ENCODE measurements at places on chromosomes 7 and 10.

GRCh38 chr7:35593899-35594298, 101.0 kb downstream of the HERPUD2 start:
- no peak for DNase-seq

GRCh38 chr10:49307921-49308320, 9.0 kb downstream of the C10orf71 start:
- DNase-seq, result no peak

- no peak for DNase-seq
These were observed 31.4 kb downstream of the LRRC27 start for GRCh38 chr10:132363376-132363775.

DNA sequence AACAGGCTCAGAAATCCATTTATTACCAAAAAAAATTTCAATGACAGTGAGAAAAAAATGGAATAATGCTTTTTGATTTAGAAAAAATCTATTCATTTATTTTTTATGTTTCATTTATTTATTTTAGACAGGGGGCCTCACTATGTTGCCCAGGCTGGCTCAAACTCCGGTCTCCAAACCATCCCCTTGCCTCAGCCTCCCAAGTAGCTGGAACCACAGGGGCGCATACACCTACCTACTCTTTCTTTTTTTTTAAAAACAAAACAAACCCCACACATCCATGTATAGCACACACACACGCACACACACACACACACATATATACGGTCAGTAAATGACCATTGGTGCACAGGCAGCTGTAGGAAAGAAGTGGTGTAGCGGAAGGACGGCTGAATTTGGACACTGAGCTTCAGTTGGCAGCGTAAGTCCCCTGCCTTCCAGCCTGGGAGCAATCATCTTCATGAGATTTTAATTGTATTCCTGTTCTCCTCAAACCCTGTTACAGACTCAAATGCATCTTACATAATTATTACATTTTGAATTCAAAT, 28.8 kb downstream of the ARL4A start:
- DNase-seq, result no peak

DNA sequence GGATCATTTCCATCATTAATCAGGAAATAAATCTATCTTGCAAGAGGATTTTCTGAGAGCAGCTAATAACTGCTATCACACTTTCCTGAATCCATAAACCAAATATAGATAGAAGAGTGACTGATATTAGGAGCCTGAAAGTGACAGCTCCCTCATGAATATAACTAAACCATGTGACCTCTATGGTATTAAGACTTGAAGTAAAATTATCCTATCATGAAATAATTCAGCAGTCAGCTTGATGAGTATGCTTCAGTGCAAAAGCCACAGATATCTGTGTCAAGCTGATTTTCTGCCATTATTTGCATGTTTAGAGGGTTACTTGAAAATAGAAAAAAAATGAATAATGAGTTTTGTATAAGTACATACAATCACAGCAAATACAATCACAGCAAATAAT, 80.1 kb upstream of the PPP1R3A start:
- DNase-seq, result no peak

- no peak for DNase-seq
These were observed 16.9 kb downstream of the MDFIC start for GRCh38 chr7:114938785-114939184.

DNA sequence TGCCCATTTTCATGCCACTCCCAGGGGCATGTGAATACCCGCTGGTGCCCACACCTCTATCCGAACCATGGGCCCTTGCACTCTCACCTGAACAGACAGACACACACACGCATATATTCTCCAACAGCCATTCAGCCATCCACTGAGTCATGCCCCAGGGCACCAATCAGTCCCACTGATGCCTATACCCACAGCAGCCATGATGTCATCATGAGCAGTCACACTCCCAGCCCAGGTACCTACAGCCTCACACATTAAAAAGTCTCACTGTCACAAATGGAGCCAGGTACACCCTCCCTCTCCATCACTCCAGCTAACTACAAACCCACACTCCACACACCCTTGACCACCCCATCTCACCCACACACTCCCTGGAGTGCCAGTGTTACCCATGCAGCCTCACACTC, 12.2 kb downstream of the VSIR start:
- no peak for DNase-seq

GRCh38 chr7:129069021-129069420, 14.1 kb upstream of the TNPO3 start:
- DNase-seq, result no peak

GRCh38 chr10:2813286-2813685, 254.1 kb upstream of the PFKP start:
- no peak for DNase-seq

GRCh38 chr10:71211053-71211452, 1.3 kb upstream of the UNC5B start:
- DNase-seq, result no peak

- DNase-seq, result peak; percentile 83
These were observed 1.2 kb upstream of the BLNK start for GRCh38 chr10:96272316-96273280.

- DNase-seq, result no peak
These were observed 189.0 kb downstream of the GALNT17 start for GRCh38 chr7:71320916-71321315.

DNA sequence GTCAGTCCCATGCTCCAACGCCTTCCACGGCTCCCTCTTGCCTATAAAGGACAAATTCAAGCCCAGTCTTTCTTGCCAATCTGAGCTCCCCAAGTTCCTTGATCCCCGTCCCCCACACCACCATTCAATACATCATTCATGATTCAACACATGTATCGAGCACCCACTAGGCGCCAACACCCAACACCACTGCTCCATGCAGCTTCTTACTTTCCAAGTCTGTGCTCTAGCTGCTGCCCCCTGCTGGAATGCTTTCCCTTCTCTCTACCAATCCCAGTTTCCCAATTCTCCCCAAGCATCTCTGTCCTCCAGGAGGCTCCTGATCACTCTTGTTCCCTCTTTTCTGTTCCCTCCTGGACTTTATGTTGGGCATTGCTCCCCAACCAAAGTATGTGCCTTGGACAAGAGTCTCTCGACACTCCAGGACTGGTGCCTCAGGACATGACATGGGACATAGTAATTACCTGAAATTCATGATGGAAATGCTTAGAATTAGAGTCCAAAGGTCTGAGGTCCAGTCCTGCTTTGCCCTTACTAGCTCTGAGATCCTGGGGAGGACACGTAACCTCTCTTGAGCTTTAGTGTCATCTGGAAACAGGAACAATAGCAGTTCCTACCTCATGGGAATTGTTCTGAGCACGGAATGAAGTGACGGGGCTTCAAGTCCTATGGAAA, 172.7 kb downstream of the NEURL1 start:
- no peak for DNase-seq

DNA sequence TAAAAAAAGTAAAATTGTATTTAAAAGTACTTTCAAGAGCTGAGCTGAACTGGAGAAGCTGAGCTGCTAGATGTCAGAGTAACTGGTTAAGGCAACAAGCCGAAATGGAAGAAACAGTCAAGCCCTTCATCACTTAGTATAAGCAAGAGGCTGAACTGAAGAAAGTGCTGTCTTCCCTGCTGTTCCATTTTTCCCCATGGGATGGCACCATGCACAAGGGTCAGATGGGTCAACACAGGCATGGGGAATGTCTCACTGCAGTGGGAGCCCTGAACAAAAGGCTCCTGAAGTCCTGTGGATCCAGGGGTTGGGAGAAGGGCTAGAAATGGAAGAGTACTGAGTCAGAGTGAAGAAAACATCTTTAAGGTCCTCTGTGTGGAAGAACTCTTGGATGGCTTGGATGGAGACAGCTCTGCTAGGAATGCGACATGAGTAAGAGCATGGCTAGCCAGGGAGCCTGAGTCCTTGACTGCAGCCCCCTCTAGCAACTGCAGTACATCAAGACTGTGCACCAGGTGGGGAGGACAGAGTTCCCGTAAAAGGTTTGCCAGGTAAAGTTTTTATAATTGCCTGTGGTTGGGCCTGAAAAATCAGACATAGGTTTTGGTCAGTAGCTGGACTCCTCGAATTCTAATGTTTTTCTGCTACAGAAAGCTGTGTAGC, 348.3 kb downstream of the GPR158 start:
- no peak for DNase-seq

DNA sequence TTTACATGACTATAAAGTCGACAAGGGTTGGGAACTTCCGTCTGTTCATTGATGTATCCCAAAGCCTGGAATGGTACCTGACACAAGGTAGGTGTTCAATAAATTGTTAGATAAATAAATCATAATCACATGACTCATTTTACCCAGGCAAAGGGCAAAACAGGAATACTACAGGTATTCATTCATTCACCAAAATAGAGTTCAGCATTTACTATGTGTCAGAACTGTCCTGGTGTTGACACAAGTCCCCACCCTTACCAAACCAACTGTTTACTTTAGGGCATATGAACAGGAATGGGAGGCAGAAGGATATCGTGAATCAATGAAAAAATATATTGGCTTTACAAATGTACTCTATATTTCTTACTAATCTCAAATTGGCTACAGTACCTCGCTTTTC, 666 bp upstream of the YAE1 start:
- DNase-seq, result no peak

GRCh38 chr10:23190872-23191763, 994 bp upstream of the PTF1A start:
- peak; percentile 37 for DNase-seq

DNA sequence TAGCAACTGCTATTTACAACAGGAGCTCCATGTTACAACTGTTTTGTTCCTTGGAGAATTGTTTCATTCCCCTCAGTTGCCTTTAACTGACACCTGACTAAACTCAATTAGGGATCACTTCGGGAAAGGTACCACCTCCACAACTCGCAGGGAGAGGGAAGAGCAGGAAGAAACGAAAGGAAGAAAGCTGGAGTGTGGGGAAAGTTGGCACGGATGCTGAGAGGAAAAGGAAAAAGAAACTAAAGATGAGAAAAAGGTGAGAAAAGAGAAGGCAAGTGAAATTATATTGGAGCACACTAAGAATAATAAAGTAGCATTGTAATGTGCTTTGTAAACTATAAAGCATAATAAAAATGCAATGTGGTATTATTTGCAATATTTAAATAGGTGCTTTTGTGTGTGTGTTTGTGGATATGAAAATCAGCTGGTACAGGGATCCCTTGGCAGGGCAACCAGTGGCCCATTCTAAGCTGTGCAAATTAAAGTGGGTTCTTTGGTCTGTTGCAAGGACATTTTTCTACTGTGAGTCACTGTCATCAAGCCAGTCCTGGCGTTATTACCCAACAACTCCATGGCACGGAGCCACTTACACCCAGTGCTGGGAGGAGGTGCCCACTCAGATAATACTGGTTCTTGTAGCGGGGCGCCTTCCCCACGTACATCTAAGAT, 45.9 kb downstream of the HIPK2 start:
- DNase-seq, result no peak

DNA sequence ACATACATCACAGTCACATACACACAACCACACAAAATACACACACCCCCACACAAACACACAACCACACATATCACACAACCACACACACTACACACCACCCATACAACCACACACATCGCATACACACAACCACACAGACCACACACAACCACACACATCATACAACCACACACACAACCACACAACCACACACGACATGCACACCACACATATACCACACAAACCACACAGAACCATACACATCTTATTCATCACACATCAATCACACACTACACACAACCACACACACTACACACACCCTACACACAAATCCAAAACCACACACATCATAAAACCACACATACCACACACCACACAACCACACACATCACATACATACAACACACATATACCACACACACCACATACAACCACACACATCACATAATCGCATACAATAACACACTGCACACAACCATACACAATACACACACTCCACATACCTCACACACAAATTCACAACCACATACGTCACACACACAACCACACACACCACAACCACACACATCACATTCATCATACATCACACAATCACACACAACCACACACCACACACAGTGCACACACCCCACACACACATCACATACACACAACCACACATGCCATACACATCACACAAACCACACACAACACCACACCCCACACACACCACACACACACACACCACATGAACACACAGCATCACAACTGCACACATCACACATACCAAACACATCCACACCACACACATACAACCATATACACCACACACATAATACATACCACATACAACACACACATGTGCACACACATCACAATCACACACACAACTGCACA, 30.4 kb downstream of the GPRIN2 start:
- DNase-seq, result no peak

DNA sequence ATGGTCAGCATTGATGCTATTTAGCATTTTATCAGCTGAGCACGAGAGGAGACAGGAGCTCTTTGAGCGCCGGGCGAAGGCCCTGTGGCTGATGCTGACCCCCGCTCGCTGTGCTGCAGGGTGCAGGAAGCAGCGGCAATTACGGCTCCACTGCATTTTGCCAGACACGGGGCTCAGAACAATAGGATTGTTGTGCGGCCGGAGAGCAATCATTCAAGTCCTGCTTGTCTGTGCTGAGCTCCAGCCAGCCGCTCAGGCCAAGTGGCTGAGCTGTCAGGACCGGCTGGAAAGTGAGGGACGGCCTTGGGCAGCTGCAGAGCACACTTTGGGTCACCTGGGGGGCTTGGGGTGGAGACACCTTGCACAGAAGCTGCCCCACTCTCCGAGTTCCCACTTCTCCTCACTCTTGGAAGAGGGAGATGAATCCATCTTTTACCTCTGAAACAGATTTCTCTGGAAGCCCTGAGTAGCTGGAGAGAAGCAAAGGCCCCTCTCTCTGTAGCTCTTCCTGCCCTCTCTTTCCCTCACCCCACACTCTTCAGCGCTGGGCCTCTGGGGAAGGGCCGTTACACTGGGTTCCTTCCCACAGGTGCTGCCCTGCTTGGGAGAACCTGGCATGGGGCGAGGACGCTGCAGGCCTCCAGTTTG, 17.3 kb upstream of the ADARB2 start:
- DNase-seq, result no peak

GRCh38 chr7:117171106-117171505, 151.8 kb downstream of the WNT2 start:
- DNase-seq, result no peak

DNA sequence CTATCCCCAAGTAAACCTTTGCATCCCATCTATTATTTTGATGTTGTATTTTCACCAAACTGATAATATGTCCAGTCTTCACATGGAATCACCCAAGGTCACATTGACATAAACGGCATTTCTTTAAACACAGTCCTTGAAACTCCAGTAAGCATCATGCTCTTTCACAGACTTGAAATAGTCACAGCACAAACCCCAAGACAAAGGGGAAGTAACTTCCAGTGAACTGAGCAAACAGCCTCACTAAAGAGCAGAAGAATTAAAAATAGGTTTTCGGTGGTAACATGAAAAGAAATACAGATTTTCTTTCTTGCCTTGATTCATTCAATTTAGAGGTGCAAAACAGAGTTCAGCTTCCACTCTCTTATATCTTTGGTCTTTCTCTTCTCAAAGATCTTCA, 253.7 kb downstream of the SFMBT2 start:
- DNase-seq, result no peak

GRCh38 chr7:12032146-12032545, 178.9 kb upstream of the TMEM106B start:
- DNase-seq, result no peak

DNA sequence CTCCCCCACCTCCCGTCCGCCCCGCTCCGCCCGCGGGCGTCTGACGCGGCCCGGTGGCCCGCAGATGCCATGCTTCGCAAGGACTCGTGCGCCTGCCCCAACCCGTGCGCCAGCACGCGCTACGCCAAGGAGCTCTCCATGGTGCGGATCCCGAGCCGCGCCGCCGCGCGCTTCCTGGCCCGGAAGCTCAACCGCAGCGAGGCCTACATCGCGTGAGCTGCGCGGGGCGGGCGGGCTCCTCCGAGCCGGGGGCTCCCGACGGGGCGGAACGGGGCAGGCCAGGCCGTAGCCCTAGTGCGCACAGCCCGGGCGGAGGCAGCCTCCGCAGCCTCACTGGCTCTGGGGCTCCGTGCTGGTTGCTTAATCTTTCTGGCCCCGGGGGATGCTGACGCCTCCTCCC, 2.8 kb downstream of the ASIC3 start:
- no peak for DNase-seq

All from vagina (tissue), 2 donors.